ENCODE measurements at places on chromosomes 6 and 20.

GRCh38 chr20:44176833-44177534 is 10.0 kb downstream of the JPH2 start:
- no peak for DNase-seq

- no peak for DNase-seq
Measured at GRCh38 chr20:62048346-62048761, 17.3 kb downstream of the TAF4 start.

DNA sequence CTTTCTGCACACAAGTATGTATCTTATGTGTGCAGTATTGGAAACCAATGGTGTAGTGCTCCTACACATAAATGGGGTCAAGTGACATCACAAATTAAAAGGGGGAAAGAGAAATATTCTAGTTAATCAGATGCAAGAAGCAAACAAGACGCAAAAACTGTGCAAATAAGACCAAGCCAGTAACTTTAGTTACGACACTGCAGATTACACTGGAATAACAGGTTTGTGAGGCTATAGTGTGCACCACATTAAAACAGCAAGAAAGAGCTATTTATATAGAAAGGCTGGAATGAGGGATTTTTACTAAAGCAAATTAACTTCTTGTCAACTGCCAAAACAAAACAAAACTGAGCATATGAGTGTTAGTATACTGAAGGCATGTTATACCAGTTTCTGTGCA is 45.8 kb downstream of the NR2E1 start:
- no peak for DNase-seq

GRCh38 chr6:141486942-141487341 is 645.8 kb upstream of the GJE1 start:
- no peak for DNase-seq

- DNase-seq: no peak
Measured at GRCh38 chr6:8707956-8708772, 272.8 kb upstream of the SLC35B3 start.
